RWPE1 (cell line): ENCODE measurements at places on chromosomes 4 and X.

- peak; percentile 39 for DNase-seq
Observed at GRCh38 chr4:26020083-26020668, 106.2 kb downstream of the SMIM20 start.

DNA sequence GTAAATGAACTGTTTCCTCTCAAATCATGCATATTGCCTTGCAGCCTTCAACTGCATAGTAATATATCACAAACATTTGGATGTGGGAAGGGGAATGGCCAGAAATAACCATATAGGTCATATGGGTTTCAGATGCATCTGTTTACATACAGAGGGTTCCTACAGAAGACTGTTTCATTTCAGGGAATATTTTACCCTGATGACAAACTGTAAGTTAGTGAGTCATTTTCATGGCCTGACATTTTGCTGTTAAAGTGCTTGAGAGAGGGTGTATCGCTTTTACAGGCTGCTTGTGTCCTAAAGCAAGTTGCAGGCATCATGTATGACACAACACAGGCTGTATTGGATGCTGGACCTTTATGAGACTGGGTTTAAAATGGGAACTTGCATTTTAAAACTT, 25.5 kb upstream of the AMOT start:
- no peak for DNase-seq

DNA sequence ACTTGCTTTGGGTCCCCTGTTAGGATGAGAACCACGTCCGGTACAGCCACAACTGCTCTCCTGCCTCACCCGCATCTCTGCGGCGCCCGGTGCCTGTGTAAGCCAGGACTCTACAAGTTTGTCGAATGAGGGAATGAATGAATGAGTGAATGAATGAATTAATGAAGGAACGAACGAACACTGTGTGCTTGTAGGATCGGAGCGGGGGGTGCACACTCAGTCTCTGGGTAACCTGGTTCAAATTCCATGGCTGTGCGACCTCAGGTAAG, 201.4 kb upstream of the PSAPL1 start:
- DNase-seq, result no peak

- DNase-seq, result no peak
Observed at GRCh38 chrX:31500921-31501320, 429.1 kb upstream of the FTHL17 start.

DNA sequence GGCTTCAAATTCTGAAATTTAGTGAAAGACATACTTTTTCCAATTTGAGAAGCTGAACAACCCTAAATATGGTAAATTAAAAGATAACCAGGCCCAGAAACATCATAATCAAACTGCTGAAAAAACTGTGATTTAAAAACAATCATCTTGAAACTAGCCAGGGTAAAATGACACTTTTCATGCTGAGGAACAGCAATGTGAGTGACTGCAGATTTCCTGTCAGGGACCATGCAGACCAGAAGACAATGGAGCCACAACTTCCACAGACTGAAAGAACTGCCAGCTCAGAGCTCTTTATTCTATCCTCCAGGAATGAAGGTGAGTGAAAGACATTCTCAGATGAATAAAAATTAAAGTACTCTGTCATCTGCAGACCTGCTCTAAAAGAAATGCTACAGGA, 73.3 kb downstream of the NAT8L start:
- DNase-seq, result no peak

DNA sequence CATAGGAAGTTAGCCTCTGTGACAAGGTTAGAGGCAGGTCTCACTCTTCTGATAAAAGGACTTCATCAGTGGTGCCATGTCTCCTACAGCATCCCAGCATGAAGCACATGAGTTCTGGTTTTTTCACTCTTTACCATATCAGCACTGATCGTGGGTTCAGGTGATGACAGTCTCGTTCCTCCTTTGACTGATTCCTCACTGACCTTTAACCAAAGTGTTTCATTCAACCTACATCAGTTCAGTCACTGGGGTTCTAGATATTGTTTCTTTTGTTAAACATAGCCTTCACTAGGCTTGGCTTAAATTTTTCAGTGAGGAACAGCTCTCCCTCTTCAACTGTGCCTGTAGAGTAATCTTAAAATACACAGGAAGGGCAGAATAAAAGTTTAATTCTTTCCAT, 9.6 kb upstream of the MAGEA8 start:
- no peak for DNase-seq

DNA sequence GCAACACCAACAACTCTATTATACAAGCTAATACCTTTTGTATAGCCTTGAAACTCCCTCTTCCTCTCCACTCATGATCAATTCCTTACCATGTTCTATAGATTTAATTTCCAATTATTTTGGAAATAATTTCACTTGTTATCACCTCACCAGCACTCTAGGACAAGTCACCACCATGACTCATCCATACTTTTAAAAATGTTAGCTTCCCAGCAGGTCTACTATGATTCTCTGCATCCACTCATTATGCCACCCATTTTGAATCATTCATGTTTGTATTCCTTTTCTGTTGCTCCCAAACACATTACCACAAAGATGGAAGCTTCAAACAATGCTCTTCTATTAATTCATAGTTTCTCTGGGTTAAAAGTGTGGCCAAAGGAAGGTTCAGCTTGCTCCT, 469.6 kb downstream of the PDGFC start:
- DNase-seq, result no peak

GRCh38 chr4:103018391-103019307, 856 bp downstream of the SLC9B1 start:
- DNase-seq, result no peak

DNA sequence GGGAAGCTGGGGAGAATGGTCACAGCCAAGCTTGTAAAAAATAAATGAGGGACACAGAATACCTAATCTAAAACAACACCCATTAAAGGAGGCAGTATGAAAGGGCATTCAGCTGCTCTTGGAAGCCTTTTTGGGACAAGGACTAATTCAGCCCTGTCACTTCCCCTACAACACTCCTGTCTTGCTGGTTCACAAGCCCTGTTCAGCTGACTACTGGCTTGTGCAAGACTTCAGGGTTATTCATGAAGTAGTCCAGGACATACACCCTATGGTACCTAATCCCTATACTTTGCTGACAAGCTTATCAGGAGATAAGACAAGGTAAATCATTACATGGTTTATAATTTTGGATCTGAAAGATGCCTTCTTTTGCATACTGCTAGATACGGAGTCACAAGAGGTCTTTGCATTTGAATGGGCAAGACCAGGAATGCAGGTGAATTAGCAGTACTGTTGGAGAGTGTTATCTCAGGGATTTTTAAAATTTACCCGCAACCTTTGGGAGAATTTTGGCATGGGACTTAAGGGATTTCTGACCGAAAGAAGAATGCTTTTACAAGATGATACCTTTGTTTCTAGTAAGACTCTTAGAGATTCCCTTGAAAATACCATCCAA, 103.2 kb upstream of the LANCL3 start:
- no peak for DNase-seq

DNA sequence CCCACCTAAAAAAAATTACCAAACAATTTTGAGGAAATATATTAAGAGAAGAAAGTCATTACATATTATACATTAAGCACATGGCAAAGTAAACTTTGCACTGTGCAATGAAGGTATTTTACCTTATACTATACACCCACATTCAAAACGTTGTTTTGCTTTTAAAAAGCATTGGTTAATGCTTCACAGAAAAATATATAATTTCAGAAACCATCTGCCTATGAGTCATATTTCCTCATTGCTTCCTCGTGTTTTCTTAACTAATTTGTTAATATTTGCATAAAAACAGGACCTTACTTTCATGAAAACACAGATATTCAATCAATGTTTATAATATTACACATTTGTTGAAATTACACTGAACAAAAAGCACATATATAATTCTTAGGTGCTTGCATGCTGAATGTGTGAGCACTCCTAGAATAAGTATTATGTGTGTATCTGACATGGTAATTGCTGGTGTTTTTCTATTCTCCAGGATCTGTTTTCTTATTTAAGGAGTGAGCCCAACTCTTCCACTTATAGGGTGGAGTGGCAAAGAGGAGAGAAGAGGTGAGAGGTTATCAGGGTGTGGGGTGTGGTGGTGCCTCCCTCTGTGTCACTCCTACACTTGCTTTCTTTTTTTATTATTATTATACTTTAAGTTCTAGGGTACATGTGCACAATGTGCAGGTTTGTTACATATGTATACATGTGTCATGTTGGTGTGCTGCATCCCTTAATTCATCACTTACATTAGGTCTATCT, 95.1 kb upstream of the IQCM start:
- DNase-seq, result no peak

GRCh38 chrX:39133971-39134370, 332.7 kb downstream of the MID1IP1 start:
- no peak for DNase-seq

DNA sequence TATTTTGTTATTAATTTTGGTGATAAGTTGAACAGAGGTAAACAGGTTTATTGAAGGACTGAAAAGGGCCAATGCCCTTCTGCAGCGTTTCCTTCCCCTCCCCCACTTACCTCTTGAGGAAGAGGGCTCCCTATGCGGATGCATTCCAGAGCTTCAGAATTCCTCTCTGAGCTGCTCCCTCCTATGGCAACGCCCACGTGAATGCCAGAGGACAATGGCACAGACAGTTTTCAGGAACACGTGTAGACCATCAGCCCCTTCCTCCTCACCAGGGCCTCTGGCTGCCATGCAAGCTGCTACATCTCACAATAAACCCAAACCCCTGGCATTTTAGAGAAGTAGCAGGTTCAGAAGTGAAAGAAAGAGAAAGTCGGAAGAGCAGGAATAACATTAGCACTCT, 127.9 kb downstream of the CHRDL1 start:
- DNase-seq, result no peak

DNA sequence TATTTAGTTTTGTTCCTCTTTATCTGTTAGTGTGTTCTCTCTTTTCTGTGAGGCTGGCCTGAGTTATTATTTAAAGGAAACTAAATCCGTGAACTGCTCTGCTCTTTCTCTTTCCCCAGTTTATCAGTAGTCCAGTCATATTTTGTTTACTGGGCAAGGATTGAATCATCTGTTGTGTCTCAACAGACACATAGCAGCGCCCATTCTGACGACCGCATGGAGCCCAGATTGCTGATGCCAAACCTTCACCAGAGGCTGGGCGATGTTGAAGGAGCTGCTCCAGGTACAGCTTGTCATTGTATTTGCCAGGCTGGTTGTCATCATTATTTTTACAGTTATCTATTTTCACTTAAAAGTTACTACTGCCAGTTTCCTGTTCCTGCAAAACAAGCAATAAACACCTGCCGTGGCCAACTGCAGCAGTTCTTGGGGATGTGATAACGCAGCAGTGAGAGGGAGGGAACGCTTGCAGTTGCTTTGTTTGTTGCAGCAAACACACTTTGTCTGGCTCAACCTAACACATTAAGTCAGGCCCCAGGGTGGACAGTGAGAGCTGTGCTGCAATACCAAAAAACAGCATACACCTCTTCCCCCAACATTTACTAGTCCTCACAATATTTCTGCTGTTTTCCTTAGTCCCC, 10.1 kb downstream of the REELD1 start:
- DNase-seq, result no peak

DNA sequence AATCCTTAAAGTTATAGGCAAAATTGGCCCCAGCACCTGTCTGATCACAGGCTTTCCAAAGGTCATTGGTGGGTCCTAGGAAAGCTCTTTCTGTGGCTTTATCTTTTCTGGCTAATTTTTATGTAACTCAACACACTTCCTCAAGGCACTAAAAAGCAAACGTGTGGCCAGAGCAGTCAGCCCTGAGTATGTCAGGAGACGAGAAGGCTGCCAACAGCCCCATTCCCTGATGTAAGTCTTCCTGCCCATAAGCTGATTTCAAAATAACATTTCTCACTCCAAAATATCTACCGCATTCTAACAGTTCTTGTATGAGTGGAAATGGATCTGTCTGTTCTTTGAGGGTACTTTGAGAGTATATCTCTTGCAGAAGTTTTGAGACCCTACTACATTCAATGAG, 25.5 kb upstream of the FUNDC1 start:
- DNase-seq, result no peak

DNA sequence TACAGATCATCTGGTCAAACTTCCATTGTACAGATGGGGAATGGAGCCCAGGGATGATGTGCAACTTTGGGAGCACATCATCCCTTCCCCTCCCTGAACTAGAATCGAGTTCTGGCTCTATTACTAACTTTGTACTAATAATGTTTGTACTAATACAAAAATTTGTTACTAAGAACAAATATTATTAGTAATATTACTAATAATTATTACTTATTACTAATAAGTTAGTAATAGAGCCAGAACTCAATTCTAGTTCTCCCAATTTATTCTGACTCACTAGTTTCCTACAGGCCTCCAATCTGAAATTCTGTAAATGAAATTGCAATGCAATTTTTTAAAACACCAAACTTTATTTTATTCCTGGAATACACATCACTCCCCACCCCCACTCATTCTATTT, 47.9 kb upstream of the CD40LG start:
- no peak for DNase-seq

DNA sequence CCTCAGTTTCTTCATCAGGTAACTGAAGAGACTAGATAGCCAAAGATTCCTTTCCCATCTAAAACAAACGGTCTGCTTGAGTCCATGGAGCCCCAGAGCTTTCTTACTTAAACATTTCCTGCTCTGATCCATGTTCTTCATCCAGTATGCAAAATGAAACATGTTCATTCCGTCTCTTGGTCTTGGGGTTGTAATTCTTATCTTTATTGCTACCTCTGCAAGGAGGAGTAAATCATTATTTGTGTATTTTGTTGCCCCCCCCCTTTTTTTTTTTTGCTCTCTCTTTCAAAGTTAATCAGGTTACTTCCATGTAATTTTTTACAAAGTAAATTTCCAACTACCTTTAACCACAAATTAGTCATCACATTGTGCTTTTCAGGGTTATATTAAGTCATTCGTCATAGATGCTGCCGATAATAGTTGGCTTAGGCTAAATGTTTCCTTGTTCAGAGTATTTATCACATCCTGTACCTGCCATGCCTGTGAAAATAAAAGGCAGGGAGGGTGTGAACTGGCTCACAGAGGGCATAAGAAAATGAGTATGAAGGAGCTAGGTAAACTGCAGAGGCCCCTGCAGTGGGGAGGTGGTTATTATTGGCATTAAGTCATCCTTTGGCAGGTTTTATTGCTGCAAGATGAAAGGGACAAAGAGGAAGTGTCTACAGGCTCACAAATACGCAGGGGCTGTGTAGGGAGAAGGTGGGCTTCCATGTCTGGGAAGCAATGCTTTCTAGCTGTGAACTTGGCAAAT, 76.7 kb upstream of the HS3ST1 start:
- DNase-seq, result peak; percentile 85

GRCh38 chr4:72006586-72006985, 25.2 kb upstream of the NPFFR2 start:
- peak; percentile 63 for DNase-seq

GRCh38 chr4:106529348-106530023, 160.9 kb upstream of the GIMD1 start:
- peak; percentile 35 for DNase-seq

- no peak for DNase-seq
Observed at GRCh38 chr4:145307763-145308430, 127.5 kb upstream of the OTUD4 start.

DNA sequence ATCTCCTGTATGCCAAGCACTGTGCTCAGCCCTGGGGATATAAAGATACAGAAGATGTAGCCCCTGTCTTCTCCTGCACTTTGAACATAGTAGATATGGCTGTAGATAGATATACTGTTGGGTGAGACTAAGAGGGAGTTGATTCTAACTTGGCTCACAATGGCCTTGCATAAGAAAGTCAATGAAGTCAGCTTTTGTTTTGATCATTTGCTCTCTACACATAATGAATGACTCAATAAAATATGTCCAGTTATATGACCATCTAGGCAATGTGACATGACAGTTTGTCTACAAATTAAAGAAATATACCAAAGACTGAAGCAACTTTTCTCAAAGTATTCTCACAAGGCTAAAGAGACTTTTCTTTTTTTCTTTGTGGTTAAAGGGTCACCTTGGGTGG, 147.6 kb upstream of the DIPK2B start:
- DNase-seq, result no peak
